HCT116 (cell line): ENCODE measurements at places on chromosomes 3 and 15.

DNA sequence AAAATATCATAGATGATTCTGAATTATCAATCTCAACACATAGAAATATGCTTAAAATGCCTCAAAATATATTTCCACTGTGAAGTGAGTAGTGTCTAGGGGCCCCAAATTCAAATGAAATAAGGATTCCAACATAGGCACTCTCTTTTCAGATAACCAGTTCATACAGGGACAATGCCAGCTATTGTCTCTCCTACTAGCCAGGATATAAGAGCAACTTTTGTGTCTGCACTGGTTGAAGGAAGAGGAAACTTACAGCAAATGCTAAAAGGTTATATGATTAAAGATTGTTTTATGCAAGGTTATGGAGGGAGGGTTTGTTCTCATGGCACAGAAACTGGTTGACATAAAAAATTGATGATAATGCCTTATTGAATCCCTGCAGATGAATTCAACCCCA lies 579.4 kb upstream of the ALCAM start:
- DNase-seq, result no peak

- DNase-seq, result no peak
Measured at GRCh38 chr3:172142864-172143451, 103.6 kb downstream of the FNDC3B start.

GRCh38 chr3:66856533-66856932 lies 141.6 kb upstream of the KBTBD8 start:
- no peak for DNase-seq

DNA sequence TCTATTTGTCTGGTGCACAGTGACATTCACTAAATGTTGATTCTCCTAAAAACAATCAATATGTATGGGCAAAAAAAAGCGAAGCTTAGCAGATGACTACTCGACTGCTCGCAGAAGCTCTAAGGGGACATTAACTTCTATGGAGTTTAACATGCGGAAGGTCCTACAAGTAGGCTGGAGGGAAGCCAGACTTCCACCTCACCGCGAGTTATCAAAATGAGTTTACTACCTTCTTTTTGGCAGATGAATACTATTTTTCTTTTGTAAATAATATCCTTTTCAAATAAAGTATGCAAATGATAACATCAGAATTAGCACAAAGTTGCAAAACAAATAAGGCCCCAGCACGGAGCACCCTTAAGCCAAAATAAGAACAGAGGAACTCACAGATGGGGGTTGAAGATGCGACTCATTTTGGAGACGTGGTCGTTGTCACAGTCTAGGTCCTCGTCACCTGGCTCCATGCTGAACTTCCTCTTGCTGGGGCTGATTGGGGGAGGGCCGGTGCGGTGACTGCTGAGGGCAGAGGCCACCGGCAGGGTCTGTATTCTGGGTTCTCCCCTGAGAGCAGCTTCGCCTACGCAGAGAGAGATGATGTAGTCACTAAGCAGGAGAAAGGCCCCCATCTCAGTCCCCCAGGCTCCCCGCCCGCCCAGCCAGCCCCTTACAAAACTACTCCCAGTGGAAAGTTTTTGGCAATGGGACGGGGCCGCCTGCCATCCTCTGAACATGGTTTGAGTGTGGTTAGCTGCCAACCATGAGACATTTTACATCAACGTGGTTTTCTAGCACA lies 42.1 kb downstream of the VGLL4 start:
- no peak for DNase-seq

GRCh38 chr3:149489060-149489690 lies 14.7 kb downstream of the TM4SF4 start:
- DNase-seq, result peak; percentile 39

DNA sequence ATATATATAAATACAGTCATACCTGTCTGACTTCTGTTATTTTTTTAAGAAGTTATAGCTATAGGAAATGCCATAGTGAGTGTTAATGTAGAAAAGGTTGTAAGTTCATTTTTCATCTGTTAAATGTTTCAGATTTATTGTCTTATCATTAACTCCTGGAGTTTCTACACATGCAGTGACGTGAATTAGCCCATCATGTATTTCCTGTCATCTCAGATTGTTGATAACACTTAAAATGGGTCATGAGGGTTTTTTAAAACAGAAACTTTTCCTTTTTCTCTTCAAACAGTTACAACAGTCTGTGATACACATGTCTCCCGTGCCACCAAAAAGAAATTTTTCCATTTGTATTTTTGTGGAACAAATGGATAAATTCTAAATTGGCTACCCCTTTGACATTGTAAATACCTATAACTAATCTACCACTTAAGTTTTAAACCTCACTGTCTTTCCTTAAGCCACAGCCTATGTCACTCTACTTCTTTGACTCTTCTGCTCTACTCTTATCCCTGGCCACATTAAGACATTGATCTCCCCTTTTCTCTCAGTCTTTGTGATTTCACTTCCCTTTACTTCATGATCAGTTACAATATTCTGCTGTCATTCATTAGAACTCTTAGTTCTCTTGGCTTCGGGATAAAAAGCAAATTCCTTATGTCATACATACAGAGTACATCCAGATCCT lies 89.1 kb downstream of the NEO1 start:
- no peak for DNase-seq

- DNase-seq, result no peak
Measured at GRCh38 chr3:32334675-32335074, 57.0 kb upstream of the CMTM7 start.

DNA sequence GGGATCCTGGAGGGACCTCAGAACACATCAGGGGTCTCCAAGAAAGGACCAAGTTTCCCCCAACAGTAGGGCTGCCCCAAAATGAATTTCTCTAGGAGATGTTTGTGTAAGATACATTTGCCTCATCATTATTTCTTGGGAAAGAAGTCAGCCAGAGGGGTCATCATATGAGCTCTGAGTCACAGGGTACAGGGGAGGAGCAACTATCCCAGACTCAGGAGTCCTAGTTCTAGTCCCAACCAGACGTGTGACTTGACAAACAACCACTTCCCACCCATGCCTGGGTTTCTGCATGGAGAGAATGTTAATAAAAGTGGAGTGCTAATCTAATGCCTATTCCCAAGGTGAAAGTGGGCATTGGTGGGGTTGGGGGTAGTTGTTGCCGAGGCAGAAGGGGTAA lies 144.1 kb downstream of the ALDH1A2 start:
- DNase-seq, result no peak

DNA sequence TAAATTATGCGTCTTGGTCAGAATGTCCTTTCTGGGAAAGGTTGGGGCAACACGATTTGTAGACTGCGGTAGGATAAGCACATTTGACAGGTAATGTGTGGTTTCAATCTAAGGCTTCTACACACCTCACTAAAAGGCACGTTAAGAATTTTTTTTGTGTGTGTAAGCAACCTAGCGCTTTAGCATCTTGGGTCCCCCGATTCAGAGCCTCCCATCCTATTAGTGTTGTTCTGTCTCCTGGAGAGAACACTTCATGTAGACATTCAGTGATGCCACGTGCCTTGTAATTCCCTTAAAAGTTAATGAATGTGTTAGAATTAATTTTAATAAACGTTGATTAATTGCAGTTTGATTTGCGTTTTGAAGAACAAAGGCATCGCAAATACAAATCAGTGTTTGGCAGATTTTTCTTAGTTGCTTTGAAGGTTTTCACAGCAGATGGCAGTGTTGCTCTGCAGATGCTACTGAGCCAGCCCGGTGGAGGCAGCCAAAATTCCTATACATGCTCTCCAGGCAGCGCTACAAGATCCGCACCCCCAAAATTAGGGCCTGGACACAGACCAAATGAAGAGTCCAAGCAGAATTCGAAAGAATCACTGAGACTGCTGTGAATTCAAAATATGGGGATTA lies 63.5 kb downstream of the OTOL1 start:
- peak; percentile 37 for DNase-seq

DNA sequence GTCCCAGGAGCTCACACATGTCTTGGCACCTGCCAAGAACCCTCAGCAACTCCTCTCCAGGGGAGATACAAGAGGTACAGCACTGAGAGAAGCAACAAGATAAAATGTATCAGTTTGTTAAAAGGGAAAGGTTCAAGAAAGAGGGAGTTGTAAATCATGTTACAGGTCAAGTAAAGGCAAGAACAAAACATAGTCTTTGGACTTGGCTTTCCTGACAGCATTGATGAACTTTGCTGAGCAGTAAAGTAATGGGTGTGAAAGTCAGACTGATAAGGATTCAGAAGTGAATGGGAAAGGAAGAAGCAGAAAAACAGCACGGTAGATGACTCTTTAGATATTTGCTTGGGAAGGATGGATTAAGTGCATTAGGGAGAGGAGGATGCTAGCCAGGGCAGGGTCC lies 27.1 kb downstream of the MBNL1 start:
- DNase-seq, result no peak

- no peak for DNase-seq
Measured at GRCh38 chr3:58366699-58367098, 34.0 kb downstream of the PXK start.

DNA sequence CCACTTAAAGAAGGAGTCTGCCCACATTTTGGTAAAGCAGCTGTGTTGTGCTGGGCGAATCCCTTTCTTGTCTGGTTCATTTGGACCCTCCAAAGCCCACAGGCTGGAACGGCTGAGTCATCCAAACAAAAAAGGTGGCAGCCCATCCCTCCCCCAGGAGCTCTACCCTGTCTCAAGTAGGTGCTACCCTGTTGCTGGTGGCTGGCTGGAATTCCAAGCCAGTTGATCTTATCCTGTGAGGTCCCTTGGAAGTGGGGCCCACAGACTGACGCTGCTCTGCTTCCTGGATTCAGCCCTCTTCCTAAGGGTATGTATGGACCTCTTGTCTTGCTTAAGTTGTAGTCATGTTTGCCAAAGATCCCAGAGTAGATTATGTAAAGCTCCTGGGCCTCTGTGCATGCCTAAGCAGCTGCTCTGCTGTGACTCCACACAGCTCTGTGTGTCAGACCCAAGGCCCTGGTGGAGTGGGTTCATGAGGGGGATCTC lies 44.5 kb downstream of the CCR1 start:
- DNase-seq, result peak; percentile 33

DNA sequence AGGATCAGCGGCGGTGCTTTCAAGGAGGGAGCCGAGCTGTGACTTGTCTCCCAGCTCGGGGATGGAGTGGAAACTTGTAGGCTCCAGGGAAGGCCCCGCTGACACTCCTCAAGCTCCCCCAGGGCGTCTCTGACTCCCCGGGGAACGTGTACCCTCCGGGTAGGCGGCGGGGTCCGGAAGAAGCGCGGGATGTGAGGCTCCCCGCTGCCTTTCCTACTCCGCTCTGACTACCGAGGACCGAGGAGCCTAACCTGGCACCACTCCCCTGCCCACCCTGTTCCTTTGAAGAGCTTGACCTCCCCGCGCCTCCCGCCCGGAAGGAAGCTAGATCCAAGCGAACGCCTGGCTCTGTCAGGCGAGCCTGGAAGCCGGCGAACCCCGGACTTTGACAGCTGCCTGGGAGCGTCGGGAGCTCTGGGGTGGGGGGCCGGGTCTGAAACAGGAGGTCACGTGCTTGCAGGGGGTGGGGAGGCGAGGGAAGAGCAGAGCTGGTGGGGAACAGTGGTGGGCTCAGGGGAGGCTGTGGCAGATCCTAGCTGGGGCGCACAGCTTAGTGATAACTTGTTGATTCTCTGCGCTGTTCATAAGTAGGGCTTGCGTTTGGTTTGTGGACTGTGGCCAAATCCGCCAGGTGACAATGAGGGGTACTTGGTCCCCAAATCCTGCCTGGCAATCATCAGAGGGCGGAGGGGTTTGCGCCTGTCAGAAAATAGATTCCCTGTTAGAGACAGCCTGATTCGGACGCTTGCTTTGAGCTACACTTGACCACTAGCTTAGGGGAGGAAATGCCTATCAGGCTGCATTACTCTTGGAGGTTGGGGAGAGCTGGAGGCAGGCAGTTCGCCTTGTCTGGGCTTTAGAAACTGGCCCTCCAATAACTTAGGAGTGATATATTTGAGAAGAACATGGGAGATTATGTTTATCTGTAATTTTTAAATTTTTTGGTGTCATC lies 1.2 kb downstream of the CLSTN2 start:
- no peak for DNase-seq

DNA sequence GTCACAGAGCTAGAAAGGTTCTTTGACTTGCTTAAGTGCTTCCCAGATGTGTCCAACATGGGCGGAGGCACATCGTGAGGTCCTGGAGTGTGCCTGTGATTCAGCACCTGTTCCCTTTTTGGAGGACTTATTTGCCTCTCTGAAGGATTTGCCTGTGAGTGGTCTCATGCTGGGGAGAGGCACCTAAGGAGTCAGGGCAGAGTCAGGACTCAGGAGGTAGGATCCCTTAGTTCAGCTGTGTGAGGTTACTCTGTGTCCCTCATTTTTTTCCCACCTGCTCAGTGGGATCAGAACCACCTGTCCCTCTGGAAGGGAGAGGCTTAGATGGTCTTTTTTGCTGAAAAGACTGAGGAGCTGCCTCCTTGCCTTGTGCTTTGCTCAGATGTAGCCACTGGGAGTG lies 3.0 kb downstream of the ZNF589 start:
- DNase-seq, result no peak

- no peak for DNase-seq
Measured at GRCh38 chr3:11776346-11776745, 70.3 kb downstream of the TAMM41 start.

DNA sequence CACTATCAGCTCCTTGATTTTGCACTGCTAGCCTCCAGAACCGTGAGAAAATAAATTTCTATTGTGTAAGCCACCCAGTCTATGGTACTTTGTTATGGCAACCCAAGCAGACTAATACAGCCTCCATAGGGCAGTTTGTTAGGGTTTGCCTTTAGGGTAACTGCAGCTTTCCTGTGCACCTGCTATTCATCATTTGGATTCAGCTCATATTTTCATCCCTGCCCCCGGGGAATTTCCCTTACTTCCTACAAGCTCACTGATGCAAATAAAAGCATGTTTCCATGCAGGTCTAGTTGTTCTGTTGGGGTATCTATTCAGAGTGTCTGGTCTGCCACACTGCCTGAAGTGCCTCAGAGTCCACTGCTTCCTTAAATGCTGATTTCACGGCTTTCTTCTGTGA lies 48.6 kb upstream of the ATOSA start:
- DNase-seq, result no peak

GRCh38 chr15:68418611-68419161 lies 13.3 kb downstream of the ITGA11 start:
- DNase-seq, result no peak

GRCh38 chr3:98530676-98531075 lies 1.1 kb upstream of the GPR15 start:
- no peak for DNase-seq

- no peak for DNase-seq
Measured at GRCh38 chr15:41605566-41605965, 46.6 kb downstream of the TYRO3 start.

DNA sequence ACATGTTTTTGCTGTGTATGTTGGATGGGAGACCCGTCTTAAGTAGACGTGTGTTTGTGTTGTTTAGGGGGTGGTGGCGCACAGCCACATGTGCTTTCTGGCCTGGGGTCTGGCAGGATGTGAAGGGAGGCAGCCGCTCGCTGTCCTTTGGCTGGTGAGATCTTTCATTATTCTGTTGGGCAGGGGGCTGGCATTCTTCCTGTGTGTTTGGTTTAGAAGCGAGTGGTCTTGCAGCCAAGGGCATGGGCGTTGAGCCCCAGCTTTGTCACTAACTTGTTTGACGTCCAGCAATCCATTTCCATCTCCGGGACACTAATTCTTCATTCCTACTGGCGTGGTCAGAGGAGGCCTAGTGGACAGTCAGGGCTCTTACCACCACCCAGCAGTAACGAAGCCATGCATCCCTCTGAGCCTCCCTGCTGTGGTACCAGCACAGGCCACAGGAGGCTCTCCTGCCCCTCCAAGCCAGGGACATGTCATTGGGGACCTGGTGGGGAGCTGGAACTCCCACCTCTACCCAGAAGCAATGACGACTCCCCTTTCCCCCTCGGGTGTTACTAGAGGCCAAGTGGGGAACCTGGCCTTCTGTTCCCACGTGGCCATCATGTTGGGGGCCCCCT lies 10.7 kb downstream of the THSD4 start:
- DNase-seq, result no peak
